Adipocyte (in vitro differentiated cells): ENCODE measurements at places on chromosomes 1 and 21.

DNA sequence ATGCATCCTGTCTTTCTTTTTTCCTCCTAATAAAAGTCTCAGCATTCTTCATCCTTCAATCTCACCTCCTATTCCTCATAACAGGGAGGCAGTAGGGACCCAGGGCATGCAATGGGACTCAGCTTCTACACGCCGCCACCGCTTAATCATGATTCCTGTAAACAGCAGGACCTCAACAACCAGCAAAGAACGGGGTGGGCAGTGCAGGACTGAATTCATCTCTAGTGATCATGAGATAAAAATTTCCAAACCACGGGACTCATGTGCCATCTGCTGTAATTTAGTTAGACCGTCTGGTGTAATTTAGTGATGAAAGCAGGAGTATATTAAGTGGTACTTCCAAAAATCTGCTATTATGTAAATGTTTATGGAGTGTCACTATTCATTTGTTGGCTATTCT is 5.4 kb downstream of the PRAMEF12 start:
- DNase-seq, result no peak

- DNase-seq, result no peak
Observed at GRCh38 chr1:226948480-226948879, 8.4 kb downstream of the COQ8A start.

- DNase-seq, result no peak
Observed at GRCh38 chr1:1785666-1786065, 7.4 kb upstream of the NADK start.

DNA sequence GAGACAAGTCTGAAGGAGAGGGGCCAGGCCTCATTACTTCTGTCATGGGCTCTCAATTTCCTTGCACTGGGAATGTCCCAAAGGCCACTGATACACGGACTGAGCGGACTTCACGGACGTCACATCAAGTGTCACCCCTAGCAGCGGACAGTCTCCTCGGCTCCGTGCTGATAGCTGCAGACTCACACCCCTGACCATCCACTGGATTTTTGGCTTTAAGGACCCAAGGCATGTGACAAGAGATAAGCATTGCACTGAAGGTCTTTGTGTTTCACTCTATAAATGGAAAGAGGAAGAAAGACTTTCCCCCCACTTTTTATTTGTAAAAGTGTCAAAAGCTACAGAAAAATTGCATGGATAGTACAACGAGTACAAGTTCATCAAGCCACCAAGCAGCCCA is 200.4 kb upstream of the FGGY start:
- no peak for DNase-seq

DNA sequence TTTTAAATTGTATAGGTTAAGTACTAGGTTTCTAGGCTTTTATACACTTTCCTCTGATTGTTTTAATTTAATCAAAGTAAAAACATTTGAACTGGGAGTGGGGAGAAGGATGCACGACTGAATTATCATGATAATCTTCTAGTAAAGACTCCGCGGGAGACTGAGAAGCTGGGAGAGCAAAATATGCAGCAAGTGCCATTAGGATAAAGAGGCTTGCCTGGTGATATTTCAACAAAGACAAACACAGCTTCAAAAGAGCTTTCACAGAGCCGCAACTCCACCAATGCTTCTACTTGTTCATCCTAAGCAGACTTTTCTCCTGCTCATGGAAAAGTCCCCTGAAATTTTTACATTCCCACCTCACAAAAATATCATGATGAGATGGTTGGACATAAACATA is 239.0 kb upstream of the PTBP2 start:
- DNase-seq, result no peak
